ENCODE measurements at places on chromosomes 4 and X. TPM values are rescaled to one million over a fixed set of nuclear protein-coding genes. Genes with fewer than 3 reads are reported as not detected.

ZNF157 gene
- total RNA-seq: not detected

PPARGC1A gene
- total RNA-seq: 0.09 TPM

- H3K36me3 ChIP-seq: no peaks in the 10 kb centered on the region
- DNase-seq: no peak
- H3K4me3 ChIP-seq: no peak overlapping the region
- no peaks in the 10 kb centered on the region for H3K27me3 ChIP-seq
- no peak overlapping the region for H3K27ac ChIP-seq
- H3K4me1 ChIP-seq: no peaks in the 10 kb centered on the region
These were observed 445.6 kb downstream of the IQCM start for GRCh38 chr4:149370002-149370401.

ADH4 gene
- total RNA-seq: 2.2 TPM

- H3K4me1 ChIP-seq: no peaks in the 10 kb centered on the region
- no peak overlapping the region for H3K4me3 ChIP-seq
- H3K36me3 ChIP-seq: no peaks in the 10 kb centered on the region
- no peak for DNase-seq
- H3K27me3 ChIP-seq: no peaks in the 10 kb centered on the region
These were observed 16.5 kb upstream of the STOX2 start for GRCh38 chr4:183888564-183888963.

DNA sequence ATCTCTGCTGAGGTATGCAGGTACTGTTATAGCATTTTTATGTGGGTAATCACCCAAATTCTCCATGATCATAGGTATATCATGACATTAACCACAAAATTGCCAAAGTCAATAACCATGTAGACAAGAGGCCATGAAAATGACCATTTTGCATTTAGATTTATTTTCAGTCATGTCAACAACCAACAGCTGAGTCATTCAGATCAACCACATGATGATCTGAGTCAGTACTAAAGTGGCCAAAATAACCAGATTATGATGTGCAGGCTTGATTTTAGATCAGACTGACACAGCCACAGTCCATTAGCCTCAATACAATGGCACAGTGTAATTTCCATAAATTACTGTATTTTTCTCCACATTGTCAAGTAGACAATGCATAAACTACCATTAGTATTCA lies 240.5 kb downstream of the GRIA3 start:
- no peak overlapping the region for H3K4me3 ChIP-seq
- H3K4me1 ChIP-seq: no peaks in the 10 kb centered on the region
- DNase-seq: no peak

DNA sequence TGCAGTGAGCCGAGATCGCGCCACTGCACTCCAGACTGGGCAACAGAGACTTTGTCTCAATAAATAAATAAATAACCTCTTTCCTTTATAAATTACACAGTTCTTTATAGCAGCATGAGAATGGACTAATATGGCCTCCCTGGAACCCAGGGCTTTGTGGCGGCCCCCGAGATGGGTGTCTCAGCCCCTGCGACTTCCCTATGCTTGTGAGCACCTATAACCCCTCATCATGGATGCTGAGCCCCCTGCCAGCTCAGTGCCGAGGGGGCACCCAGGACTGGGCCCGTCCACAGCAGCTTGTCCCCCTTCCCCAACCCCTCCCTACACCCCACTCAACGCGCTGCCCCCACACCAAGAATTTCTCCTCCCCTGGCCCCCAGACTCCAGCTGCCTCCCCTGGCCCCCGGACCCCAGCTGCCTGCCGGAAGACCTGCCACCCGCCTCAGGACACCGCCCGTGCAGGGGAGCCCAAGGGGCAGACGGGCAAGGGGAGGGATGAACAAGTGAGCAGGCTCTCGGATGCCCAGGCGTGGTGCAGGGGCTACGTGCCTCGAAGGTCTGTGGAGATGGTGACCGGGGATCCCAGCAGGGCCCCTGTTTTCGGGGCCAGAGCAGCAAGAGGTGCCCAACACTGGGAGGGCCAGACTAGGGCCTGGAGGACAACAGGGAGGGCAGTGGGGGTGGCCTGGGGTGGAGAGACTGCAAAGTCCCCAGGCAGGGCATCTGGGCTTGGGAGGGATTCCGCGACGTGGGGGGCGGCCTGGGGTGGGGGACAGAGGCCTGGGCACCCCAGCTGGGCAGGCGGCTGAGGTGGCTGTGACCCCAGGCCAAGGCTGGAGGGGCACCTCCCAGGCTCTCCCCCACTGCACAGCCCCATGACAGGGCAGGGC lies 74.0 kb downstream of the FAM53A start:
- no peaks in the 10 kb centered on the region for H3K27me3 ChIP-seq
- H3K4me1 ChIP-seq: peaks cover 1% of the 10 kb centered on the region
- no peak for DNase-seq
- no peaks in the 10 kb centered on the region for H3K36me3 ChIP-seq
- H3K4me3 ChIP-seq: no peak overlapping the region

DNA sequence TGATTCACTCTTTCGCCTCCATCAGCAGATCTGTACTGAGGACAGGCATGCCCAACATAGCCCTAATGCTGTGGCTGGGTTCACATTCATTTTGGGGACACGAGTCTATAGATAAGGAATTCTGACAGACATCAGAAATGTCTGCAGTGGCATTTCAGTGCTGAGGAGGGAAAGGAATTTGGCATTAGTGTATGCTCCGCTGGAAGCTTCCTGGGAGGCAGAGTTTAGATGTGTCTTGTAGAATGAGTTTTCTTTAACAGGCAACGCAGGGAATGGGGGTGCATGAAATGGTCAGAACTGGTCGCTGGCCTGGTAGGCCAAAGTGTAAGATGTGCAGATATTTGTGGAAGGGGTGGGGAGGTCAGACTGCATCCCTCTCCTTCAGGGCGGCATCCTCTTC lies 43.5 kb upstream of the ZNF518B start:
- DNase-seq: no peak
- no peaks in the 10 kb centered on the region for H3K4me1 ChIP-seq
- no peaks in the 10 kb centered on the region for H3K36me3 ChIP-seq
- H3K27ac ChIP-seq: no peak overlapping the region
- H3K4me3 ChIP-seq: no peak overlapping the region

GRCh38 chrX:1781766-1782165 lies 166.9 kb downstream of the ASMT start:
- no peaks in the 10 kb centered on the region for H3K27me3 ChIP-seq
- H3K4me1 ChIP-seq: no peaks in the 10 kb centered on the region
- H3K36me3 ChIP-seq: no peaks in the 10 kb centered on the region
- no peak overlapping the region for H3K27ac ChIP-seq
- H3K4me3 ChIP-seq: no peak overlapping the region
- no peak for DNase-seq

DNA sequence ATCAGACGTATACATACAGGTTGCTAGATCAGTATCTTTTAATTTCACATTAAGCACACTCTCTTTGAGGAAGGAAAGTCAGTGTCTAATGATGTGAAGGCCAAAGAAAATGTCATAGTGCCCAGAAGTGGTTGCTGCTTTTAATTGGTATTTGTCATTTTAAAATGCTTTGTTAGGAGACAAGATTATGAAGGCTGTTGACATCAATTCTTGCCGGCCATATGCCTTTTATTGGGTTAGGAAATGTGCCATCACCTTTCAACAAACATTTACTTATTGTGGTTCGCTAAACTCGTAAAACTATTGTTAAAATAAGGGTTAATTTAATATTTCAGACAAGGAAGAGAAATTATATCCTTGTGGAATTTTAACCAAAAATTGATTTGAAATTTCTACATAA lies 32.2 kb downstream of the NFKB1 start:
- no peaks in the 10 kb centered on the region for H3K27me3 ChIP-seq
- no peak for DNase-seq
- H3K4me1 ChIP-seq: peaks cover 13% of the 10 kb centered on the region
- H3K36me3 ChIP-seq: no peaks in the 10 kb centered on the region

DNA sequence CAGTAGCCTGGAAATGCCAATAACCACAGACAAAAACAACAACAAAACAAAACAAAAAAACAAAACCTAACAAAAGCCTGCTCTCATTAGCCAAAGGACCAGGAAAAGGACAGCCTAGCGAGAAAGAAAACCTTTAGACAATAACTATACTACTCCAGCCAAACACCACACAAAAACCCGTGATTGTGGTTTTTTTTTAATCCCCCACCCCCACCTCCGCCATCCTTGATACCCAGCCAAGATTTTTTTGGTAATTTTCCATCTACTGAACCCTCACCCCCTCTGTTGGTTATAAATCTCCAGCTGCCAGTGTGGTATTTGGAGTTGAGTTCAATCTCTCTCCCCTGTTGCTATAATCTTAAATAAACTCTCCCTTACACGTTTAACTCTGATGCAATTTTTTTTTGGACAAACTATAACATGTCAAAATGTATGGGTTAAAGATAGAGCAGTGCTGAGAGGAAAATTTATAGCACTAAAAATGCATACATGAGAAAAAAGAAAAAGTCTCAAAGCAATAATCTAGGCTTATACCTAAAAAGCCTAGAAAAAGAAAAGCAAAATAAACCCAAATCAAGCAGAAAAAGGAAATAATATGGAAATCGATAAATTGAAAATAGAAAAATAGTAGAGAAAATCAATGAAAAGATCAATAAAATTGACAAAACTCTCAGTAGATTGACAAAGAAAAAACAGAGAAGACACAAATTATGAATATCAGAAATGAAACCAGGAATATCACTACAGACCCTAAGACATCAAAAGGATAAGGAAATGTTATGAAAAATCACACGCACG lies 83.7 kb downstream of the NAT8L start:
- H3K27me3 ChIP-seq: no peaks in the 10 kb centered on the region
- H3K36me3 ChIP-seq: no peaks in the 10 kb centered on the region
- H3K4me1 ChIP-seq: no peaks in the 10 kb centered on the region
- H3K4me3 ChIP-seq: no peak overlapping the region

FRAS1 gene
- total RNA-seq: 35.7 TPM

- no peaks in the 10 kb centered on the region for H3K4me1 ChIP-seq
- H3K27me3 ChIP-seq: no peaks in the 10 kb centered on the region
- H3K27ac ChIP-seq: no peak overlapping the region
- H3K36me3 ChIP-seq: no peaks in the 10 kb centered on the region
These were observed 92.2 kb downstream of the RNF150 start for GRCh38 chr4:141041021-141041476.

FHIP1A gene
- total RNA-seq: 18.9 TPM

SNCA gene
- total RNA-seq: 8.4 TPM
